Lung microvascular endothelial cell (primary cell): ENCODE measurements at places on chromosomes 4 and X. TPM values are rescaled to one million over a fixed set of nuclear protein-coding genes. Genes with fewer than 3 reads are reported as not detected.

The IL2 gene
- total RNA-seq = not detected in 2 replicates

The RHOH gene
- 0.22 TPM in 1 of 2 replicates, not detected in the other for total RNA-seq

The SMARCA5 gene
- total RNA-seq = 45.3 and 53.0 TPM in 2 replicates

GRCh38 chr4:123361195-123361861 is 35.3 kb upstream of the SPRY1 start:
- DNase-seq = peak; percentile 58

DNA sequence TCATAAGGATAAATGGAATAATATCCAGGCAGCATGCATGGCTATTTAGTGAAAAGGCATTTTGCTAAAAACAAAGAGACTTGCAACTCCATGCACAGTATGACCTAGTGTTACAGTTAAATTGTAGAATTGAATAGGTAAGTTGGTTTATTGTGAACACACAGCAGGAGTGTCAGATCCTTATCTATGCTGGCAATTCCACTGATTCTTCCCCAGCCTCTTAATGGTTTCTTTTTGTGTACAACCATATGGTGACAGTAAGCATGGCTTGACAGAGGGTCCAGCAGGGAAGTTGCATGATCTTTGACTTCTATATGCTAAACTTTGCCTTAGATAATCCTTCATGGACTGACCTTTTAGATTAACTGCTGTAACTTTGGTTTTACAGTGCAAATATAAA is 936.6 kb upstream of the EPHA5 start:
- DNase-seq = no peak

- DNase-seq = no peak
These were observed 272.6 kb upstream of the HAND2 start for GRCh38 chr4:173802662-173803022.

- no peak for DNase-seq
These were observed at the start of gene ACE2 for GRCh38 chrX:15600745-15601144. Gene ACE2, minus strand, starts transcription at chrX:15600960. Its CDS starts 49 bp downstream, at chrX:15600911.
